ENCODE measurements at places on chromosomes 16 and 17.

- DNase-seq, result no peak
Measured at GRCh38 chr16:19741354-19741753, 23.3 kb downstream of the IQCK start.

DNA sequence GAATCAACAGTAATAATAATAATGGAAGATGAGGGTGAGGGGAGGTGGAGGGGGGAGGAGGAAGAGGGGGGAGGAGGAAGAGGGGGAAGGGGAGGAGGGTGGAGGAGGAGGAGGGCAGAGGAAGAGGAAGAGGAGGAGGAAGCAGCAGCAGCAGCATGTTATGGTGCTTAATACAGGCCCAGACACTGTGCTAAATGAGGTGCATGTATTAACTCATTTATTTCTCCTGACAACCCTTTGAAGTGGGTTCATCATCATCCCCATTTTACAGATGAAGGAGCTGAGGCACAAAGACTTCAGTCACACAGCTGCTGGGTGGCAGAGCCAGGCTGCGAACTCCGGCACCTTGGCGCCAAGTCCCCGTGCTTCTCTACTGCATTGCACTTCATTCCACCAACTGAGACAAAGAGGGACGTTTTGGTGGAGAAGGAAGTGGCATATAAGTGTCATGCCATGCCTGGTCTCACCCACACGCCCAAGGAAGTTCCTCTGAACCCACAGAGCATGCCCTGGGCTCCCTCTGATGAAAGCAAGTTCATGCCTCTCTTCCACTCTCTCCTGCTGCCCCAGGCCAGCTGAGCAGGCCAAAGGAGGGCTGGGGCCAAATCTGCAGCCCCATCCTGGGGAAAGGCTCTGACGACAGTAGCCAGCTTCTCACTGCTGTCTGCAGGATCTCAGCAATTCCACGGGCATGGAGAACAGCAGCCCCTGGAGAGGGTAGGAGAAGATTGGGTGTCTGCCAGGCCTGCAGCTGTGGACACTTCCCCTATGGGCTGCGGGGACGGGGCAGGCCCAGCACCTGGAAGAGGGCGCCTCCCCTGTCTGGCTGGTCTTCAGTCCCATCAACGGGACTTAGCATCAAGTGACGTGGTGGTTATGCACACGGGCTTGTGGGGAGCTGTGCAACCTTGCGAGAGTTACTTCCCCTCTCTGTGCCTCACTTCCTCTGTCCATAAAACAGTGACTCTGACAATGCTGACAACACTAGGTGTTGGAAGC is 21.8 kb downstream of the XYLT1 start:
- peak; percentile 18 for DNase-seq

DNA sequence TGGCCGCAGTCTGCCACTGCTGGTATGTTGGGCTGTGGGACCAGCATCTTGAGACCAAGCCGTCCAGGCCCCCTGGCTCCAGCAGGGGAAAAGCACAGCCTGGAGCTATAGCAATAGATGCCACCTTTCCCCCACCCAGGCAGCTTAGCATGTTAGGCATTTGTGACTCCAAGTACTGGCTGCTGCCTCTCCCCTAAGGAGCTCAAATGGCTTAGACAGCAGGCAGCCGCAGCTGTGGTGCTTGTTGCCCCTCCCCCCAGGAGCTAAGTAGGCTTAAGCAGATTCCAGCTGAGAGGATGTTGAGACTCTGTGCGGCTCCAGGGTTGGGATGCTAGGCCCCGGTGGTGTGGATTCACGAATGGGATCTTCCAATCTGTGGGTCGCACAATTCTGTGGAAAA is 88.8 kb upstream of the ANKFN1 start:
- no peak for DNase-seq

GRCh38 chr16:66832661-66833305 is 2.0 kb upstream of the NAE1 start:
- no peak for DNase-seq

DNA sequence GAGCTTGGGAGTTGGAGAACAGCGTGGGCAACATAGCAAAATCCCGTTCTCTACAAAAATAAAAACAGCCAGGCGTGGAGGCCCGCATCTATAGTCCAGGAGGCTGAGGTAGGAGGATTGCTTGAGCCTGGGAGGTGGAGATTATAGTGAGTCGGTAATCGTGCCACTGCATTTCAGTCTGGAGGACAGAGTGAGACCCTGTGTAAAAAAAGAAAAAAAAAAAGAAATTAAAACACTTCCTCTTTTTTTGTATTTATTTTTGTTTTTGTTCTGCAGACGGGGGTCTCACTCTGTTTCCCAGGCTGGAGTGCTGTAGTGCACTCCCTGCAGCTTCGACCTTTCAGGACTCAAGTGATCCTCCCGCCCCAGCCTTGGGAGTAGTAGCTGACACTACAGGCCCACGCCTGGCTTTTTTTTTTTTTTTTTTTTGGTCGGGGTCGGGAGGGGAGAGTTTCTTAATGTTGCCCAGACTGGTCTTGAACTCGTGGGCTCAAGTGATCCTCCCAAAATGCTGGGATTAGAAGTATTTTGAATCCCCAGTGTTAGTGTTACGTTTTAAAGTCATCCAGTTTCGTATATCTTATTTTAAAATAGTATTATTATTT is 1.5 kb downstream of the IST1 start:
- no peak for DNase-seq

Data from activated naive CD4-positive, alpha-beta T cell treated with anti-CD3 and anti-CD28 coated beads, Interleukin-2, amount 50 U/mL, for 16 hours (primary cell).